ENCODE measurements at places on chromosomes 5 and 9.

DNA sequence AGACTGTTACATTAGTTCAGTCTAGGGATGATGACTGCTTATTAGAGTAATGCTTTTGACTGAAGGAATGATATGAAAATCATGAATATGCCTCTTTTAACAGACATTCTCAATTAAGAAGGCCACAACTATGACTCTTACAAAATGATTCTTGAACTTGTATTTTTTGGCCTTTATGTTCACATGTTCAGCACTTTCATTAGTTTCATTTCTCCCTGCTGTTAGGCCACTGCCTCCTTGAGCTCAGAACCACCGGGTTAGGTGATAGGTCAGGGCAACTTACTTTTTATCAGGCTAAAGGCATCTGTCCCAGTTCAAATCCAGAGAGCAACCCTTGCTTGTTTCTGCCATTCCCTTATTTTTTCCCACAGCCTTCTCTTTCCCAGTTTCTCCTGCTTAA is 235.2 kb upstream of the ELL2 start:
- DNase-seq = no peak

DNA sequence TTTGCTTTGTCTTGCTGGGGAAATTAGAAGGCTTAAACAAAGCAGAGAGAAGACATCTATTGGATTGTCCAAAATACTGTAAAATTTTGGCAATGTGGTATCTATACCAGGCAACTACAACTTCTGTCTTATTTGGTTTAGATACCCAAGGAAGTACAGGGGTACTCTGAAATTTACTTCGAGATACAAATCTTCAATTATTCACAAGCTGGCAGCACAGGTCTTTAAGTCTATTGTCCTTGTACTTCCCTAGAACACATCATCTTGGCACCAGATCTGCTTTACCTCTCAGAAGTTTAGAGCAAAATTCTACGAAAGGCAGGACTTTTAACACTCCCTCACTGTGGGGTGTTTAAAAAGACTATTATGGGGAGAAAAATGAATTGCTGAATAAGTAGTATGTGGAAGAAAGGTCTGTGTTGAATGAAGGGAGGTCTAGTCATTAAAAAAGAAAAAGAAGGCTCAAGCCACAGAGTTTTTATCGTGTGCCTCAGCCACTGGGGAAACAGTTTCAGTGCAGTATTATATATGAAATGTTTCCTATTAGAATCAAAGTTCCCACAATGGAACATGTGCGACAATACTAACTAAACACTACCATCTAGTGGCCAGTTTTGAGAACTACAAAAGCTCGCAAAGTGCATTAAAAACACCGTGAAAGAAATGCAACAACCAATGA is 93.7 kb downstream of the PDE4D start:
- DNase-seq = peak; percentile 36

- DNase-seq = no peak
These were observed 78.2 kb downstream of the SNX18 start for GRCh38 chr5:54595721-54596120.

DNA sequence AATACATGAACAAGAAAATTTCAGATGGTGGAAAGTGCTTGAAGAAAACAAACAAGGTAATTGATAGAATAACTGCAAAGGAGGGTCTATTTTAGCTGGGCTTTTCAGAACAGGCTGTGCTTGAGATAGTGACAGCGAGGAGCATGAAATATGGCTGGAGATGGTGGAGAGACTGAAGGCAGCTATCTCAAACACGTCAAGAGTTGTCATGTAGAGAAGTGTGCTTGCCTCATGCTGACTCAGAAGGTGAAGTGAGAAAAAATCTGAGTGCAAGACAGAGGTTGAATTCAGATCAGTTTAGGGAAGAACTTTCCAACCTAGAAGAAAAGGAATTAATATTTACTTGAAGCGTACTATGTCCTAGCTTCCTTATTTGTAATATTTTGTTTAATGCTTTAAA is 115.5 kb upstream of the RANBP3L start:
- no peak for DNase-seq

- DNase-seq = no peak
These were observed 32.9 kb downstream of the STXBP1 start for GRCh38 chr9:127644943-127645342.

GRCh38 chr5:146466521-146467349 is 19.6 kb downstream of the TCERG1 start:
- peak; percentile 12 for DNase-seq

- DNase-seq = peak; percentile 29
These were observed 266.3 kb downstream of the SEC61B start for GRCh38 chr9:99488131-99489059.

- no peak for DNase-seq
These were observed 17.7 kb downstream of the S1PR3 start for GRCh38 chr9:89008744-89009545.

GRCh38 chr5:82655078-82655477 is 376.9 kb upstream of the RPS23 start:
- DNase-seq = no peak

DNA sequence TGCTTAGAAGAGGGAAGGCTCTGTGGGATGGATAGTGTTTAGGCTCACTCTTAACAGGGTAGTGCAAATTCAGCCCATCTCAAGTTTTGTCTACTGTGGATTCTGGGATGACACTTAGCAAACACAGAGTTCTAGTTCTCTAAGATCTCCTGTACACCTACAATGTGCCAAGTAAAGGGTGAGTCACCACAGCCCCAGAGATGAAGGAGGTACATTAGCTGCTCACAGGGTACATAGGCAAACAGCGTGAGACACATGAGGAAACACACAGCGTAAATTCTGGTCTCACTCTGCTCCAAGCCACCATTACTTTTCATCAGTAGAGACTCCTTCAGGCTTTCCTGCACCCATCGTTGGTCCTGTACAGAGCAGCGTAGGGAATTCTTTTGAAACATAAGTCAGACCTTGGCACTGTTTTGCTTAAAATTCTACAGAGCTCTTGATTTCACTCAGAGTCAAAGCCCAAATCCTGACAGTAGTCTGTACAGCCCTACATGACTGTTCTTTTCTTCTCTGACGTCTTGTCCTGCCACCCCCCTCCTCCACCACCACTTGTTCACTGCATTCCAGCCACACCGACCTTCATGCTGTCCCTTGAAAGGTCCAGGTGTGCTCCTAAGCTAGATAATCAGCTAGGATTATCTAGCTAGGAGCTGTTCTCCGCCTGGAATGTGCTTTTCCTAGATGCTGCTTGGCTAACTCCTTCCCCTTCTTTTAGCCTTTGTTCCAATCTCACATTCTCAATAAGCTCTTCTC is 8.7 kb downstream of the ASTN2 start:
- no peak for DNase-seq

DNA sequence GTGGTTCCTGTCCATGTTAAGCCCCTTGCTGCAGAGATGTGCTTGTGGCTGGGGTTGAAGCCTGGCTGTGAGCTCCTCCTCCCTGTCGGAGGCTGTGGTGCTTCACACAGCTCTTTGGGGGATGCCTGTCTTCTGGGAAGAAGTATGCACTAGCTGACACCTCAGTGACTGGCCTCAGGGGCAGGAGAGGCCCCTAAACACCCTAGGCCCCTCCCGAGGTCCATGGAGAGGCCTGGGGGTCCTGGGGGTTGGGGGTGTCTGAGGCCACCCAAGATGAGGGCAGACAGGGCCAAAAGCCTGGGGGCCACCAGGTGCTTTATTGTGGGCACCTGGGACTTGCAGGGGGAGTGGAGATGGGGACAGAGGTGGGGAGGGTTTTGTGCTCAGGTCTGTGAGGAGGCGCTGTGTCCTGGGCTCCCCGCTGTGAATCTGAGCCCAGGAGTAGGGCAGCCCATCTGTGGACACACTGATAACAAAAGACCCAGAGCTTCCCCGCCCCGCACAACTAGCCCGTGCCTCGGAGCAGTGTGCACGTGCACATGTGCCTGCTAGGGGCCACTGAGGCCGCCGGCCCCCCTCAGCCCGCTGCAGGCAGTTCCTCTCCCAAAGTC is 92.0 kb downstream of the PHF2 start:
- DNase-seq = no peak

- DNase-seq = no peak
These were observed 9.6 kb downstream of the ACSL6 start for GRCh38 chr5:132001647-132002561.

- no peak for DNase-seq
These were observed 207.6 kb downstream of the ZNF462 start for GRCh38 chr9:107070586-107070985.

DNA sequence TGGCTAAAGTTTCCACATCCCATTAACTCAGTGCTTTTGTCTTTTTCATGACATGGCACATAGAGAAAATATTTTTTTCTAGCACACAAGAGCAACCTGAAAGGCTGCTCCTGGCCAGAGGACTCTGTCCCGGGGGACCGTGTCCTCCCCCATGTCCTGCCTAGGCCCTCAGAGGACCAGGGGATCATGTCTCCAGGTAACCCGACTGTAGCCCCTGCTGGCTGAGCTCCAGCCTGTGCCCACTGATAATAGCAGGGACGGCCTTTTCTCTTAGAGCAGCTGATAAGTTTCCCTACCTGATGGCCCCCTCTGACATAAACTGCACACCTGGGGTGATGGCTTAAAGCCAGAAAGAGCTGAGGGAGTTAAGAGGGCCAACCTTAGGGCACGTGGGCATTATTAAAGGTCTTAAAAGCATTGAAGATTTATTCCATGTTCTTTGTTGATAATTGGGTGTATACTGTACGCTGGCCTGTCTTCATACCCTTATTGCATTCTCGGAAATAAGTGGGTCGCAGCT is 5.9 kb downstream of the HDHD3 start:
- DNase-seq = no peak

GRCh38 chr5:14208071-14209021 is 65.2 kb downstream of the TRIO start:
- no peak for DNase-seq

DNA sequence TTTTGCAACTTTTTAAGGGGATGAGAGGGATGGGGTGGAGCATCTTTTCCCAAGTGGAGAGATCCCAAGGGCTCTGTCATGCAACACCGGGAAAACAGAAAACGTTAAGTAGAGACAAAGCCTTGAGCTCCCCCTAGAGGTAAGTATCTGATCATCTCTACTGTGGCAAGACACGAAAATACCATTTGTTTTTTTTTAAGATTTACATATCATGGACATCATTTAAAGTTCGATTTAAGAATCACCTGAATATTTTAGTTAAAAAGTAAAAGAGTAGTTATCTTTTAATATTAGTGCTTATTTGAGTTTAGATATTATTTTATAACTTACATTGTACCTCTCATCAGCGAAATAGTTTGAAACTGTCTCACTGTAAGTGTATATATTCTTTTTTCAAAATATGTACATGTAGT is 200.4 kb downstream of the LRRC70 start:
- DNase-seq = peak; percentile 15

Measured in NCI-H526 (cell line).